Colonic mucosa (tissue), 4 donors: ENCODE measurements at places on chromosomes 5 and 9.

DNA sequence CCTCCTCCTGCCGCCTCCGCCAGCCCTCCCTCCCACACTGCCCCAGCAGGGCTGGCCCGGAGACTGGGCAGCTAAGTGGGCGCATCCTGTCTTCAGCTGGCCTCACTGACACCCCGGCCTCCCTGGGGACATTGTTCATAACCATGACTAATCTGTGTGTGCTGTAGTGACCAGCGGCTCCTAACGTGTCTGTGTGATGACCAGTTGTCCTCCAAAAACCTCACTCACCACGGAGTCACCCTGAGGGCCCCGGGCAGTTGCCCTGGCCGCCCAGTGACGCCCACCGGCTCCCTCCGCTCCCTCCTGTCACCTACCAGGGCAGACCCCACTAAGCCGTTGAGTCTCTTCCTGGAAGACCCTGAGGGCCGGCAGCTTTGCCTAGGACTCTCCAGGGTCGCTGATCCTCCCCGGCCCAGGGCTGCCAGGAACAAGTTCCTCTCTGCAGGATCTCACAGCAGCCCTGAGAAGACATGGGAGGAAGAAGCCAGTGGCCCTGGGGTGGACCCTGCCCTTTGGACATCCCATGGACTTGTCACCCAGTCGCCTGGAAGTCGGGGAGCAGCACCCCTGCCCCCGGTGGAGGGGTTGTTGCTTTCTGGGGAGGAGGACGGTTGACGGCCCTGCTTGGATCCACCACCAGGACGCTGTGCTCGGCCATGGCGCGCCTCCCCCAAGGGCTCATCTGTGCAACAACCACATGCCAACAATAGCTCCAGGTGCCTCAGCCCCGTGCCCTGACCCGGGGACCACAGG lies 110.2 kb upstream of the LMX1B start:
- peaks cover 4% of the 10 kb centered on the region for H3K27me3 ChIP-seq
- no peaks in the 10 kb centered on the region for H3K36me3 ChIP-seq
- no peak for DNase-seq

- no peaks in the 10 kb centered on the region for H3K36me3 ChIP-seq
- H3K27ac ChIP-seq = no peak overlapping the region
- H3K4me1 ChIP-seq = no peaks in the 10 kb centered on the region
- H3K4me3 ChIP-seq = no peak overlapping the region
- no peak for DNase-seq
These were observed 771.2 kb upstream of the CDH10 start for GRCh38 chr5:25415970-25416369.

DNA sequence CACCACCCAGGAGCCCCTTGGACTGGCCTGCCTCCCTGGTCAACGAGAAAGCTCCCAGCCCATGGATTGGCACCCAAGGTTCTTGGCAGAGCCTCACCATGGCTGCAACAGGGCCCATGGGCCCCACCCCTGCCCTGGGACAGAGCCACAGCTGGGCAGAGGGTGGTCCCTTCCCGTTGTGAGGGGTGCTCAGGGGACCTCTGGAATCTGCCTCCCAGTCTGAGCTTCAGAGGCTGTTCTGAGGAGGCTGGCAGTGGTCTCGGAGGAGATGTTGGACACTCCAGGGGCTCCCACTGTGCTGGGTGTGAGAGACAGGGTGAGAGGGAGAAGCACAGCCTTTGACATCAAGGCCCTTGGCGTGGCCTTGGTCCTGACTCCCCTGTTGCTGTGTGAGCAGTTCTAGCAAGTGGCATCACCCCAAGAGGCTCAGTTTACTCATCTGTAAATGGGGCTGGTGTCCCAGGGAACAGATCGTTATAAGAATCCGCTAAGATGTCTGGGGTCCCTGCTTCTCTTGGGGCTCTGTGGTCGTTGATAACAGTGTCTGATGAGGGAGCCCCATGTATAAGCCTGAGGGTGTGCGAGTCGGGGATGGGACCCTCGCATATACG lies 33.0 kb downstream of the LHX3 start:
- no peaks in the 10 kb centered on the region for H3K4me1 ChIP-seq
- no peaks in the 10 kb centered on the region for H3K36me3 ChIP-seq
- no peak for DNase-seq
- no peak overlapping the region for H3K4me3 ChIP-seq
- no peaks in the 10 kb centered on the region for H3K27me3 ChIP-seq
- no peak overlapping the region for H3K27ac ChIP-seq

GRCh38 chr9:134313470-134313869 lies 12.8 kb upstream of the RXRA start:
- H3K4me1 ChIP-seq = no peaks in the 10 kb centered on the region
- no peaks in the 10 kb centered on the region for H3K27me3 ChIP-seq
- no peak for DNase-seq
- no peaks in the 10 kb centered on the region for H3K36me3 ChIP-seq

DNA sequence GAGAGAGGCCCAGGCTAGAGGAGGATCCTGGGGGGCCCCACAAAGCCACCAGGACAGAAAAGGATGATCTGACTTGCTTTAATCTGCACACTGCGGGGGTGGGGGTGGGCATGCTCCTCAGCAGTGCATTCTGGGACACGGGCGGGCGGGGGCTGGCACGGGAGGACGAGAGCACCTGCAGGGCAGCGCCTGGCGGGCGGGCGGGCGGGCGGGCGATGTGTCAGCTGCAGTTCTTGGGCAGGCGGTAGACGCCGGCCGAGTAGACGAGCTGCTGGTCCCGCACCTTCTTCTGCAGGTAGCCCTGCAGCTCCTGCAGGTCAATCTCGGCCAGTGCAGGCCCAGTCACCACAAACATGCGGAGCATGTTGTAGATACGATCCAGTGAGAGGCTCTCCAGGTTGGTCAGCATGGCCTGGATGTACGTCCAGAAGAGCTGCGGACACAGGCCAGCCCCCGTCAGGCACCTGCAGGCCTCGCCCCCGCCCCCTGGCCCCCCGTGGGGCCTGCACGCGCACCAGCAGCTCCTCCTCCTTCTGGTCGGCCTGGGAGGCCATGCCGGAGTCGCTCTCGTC lies 3.0 kb upstream of the TMEM210 start:
- H3K27me3 ChIP-seq = peaks cover 20% of the 10 kb centered on the region
- no peak overlapping the region for H3K4me3 ChIP-seq
- DNase-seq = no peak
- no peaks in the 10 kb centered on the region for H3K36me3 ChIP-seq
